ENCODE measurements at places on chromosomes 1 and 21. TPM values are rescaled to one million over a fixed set of nuclear protein-coding genes. Genes with fewer than 3 reads are reported as not detected.

GRCh38 chr1:192609110-192610079 lies 26.6 kb upstream of the RGS13 start:
- H3K4me1 ChIP-seq = no peaks in the 10 kb centered on the region
- H3K4me3 ChIP-seq = no peak overlapping the region
- no peaks in the 10 kb centered on the region for H3K36me3 ChIP-seq
- H3K27me3 ChIP-seq = no peaks in the 10 kb centered on the region

DNA sequence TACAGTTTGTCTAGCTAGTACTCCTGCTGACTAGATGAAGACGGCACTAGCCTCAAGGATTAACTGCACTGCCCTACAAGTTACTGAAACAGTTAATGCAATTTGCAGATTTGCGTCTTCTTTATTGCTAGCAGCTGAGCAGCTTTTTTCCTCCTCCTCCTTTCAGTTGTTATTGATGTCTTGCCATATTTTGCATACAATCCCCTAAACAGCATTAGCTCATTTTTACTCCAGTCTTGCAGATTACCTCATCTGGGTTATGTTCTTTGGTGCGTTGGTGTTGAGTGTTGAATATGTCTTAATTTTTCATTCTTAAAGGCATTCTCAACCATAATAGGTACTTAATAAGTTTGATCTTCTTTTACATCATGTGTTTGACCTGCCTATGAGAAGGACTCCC lies 363.4 kb upstream of the LYPLAL1 start:
- DNase-seq = no peak
- H3K4me3 ChIP-seq = no peak overlapping the region
- H3K27ac ChIP-seq = no peak overlapping the region
- no peaks in the 10 kb centered on the region for H3K36me3 ChIP-seq
- no peaks in the 10 kb centered on the region for H3K27me3 ChIP-seq
- H3K4me1 ChIP-seq = no peaks in the 10 kb centered on the region

GRCh38 chr1:63974966-63975365 lies 201.1 kb downstream of the ROR1 start:
- no peak for DNase-seq
- H3K4me1 ChIP-seq = no peaks in the 10 kb centered on the region
- no peak overlapping the region for H3K4me3 ChIP-seq
- H3K27ac ChIP-seq = no peak overlapping the region
- H3K27me3 ChIP-seq = peaks cover 2% of the 10 kb centered on the region

The ADAMTSL4 gene
- total RNA-seq = 11.6 TPM
